Left colon (tissue), 2 donors: ENCODE measurements at places on chromosomes 3 and 15. TPM values are rescaled to one million over a fixed set of nuclear protein-coding genes. Genes with fewer than 3 reads are reported as not detected.
A peak's percentile ranks its signal among the peaks of the same experiment; 100 is the strongest.

- no peak for DNase-seq
Observed at GRCh38 chr3:161552984-161553560, 56.5 kb downstream of the OTOL1 start.

PIGB gene
- 15.9 TPM for total RNA-seq

DNA sequence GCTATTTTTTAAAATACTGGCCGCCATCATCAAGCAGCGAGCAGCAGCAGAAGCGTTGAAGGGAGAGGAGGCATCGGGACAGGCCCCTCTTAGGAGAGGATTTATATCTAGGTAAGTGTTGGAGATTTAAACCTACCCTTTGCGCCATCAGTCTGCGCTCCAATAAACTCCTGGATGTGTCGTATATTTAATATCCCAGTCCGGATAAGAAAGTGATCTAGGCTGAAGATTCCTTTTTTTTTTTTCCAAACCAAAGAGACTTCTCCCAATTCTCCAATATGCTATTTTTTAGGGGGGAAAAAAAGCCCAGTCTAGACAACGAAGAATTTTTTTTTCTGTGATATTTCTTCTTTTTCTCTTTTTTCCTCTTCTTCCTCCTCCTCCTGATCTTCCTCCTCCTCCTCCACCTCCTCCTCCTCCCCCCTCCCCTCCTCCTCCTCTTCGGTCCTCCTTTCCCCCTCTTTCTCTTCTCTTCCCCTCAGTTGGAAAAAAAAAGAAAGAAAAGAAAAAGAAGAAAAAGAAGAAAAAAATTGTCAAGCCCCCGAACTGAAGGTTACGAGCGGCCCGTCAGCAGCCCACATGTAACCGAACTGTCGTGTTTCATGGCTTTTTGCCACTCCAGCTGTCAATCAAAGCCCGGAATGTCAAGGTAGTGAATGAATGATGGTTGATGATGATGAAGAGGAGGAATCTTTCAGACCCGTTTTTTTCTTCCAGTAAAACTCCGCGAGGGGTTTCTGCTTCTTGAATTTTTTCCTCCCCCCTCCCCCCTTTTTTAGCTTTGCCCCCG is 835 bp downstream of the MEIS2 start:
- no peak for DNase-seq

CHRNB4 gene
- total RNA-seq, result not detected

DNA sequence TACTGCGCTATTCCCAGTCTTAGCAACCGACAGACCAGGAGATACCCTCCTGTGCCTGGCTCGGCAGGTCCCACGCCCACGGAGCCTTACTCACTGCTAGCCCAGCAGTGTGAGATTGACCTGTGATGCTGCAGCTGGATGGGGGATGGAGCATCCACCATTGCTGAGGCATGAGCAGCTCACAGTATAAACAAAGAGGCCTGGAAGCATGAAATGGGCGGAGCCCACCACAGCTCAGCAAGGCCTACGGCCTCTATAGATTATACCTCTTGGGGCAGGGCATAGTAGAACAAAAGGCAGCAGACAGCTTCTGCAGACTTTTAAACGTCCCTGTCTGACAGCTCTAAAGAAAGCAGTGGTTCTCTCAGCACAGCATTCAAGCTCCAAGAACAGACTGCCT is 160.3 kb downstream of the ANXA2 start:
- no peak for DNase-seq

DPH3 gene
- total RNA-seq, result 22.7 TPM

DNA sequence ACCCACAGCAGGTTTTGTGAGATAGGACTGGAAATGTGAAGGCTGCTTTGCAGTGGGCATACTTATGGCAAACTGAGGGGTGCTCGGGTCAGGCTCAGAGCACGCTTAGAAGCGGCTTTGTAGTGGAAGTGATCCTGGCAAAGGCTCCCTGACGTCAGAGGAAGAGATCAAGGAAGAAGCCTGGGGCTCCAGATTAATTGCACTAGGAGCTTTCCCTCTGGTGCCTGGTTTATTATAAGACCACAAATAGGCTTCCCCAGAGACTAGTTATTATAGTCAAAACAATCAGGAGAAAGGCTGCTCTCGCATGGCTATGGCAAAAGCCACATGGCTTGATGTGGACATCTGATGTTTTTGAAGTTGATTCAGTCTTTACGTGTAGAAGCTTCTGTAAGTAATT is 515.1 kb downstream of the GABRG3 start:
- DNase-seq, result no peak

- no peak for DNase-seq
Observed at GRCh38 chr3:26505399-26505798, 117.2 kb upstream of the LRRC3B start.

DNA sequence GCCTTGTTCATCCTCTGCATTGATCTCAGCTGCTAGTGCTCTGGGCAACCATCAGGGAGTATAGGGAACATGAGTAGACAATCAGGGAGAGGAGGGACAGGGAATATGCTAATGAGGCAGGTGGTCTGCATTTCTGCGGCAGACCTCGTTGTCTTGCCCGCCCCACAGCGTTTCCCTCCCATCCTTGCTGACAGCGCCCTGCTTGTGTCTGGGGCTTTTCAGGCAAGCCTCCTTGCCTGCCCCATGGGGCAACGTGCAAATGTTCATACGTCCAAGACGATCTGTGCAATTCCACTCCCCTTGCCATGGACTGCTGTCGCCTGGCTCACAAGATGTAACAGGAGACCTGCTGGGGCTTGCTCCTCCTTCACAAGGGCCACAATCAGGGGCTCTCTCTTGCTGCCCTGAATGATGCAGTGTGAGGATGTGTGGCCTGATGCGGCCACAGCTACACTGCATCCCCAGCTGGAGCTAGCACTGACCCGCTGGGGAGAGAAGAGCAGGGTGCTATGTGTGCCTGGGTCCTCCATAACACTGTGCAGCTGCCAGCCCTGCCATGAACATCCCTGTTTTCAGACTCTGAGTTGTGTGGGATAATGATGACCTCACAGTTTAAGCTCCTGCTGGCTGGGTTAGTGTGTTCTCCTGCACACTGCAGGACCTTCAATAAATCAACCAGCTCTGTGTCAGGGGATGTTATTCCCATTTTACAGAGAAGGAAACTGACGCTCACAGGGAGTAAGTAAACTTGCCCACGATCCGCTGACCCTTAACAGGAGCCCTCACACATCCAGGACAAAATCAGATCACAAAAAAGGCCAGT is 211.3 kb downstream of the KLF13 start:
- DNase-seq, result no peak

SMAD6 gene
- total RNA-seq, result 11.2 TPM

DNA sequence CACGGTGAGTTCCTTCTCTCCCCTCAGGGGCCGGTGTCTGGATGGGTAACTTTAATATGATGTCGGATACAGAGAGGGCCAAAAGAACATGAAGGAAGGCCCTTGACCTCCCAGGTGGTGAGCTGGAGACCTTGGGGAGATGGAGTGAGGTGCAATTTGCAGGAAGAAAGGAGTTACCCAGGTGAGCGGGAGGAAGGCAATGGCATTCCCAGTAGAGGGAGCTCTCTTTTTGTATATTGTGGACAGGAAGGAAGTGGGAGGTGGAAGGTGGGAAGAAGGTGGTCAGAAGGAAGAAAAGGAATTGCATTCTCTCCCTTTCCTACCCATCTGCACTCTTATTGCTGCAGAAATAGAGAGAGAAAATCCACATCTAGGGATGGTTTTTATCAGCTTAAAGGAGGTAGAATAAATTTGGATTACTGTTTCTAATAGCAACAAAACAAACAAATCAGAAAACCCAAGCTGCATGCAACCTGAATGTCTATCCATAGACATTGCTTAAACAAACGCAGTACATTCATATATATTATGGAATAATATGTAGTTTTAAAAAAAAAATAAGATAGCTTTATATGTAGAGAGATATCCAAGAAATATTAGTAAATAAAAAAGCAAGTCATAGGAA is 169.0 kb upstream of the TSC22D2 start:
- peak; percentile 25 for DNase-seq

DNA sequence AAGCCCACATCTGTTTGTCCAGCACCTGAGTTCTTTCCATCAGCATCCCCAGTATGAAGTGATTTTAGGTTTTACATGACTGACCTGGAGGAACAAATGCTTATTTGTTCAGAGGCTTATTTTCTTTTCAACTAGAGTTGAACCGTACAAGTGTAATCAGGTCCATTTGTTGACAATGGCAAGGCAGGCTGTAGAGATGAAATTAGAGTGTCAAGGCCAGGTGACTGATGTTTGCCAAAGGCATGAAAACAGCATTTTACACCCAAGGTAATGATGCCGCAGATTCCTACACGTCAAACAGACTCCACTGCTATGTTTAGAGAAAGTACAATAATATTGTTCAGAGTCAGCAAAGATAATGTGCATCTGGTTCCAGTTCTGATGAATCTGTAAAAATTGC is 96.5 kb downstream of the KCNAB1 start:
- DNase-seq, result no peak

DNA sequence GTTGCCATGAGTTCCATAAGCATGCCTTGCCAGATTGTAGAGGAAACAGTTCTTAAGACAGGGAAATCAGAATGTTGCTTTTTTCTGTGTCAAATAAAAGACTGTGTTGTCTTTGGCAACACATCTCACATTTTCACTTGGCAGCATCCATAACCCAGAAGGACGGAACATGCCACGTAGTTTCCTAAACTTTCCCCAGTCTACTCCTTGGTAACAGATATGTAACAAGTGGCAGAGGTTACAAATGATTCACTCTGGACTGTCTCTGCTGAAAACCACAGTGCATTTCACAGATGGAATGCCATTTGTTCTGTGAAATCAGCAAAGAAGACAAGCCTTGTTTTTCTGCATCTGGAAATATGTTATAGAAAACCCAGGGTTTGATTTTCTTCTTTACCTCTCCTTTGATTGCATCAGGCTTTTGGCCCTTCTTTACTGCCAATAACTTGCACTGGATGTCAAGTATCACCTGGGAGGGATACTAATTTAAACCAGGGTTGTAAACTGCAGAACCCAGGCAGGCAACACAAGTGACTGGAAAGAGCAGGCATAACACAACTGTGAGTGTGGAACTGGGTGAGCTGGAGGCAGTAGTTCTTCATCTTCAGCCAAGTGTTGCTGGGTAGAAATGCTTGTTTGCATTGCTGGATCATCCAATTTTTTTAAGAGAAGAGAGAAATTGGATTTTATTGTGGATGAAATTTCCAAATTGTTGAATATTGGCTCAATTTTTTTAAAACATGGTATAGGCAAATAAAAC is 124.4 kb upstream of the FOXB1 start:
- no peak for DNase-seq

GRCh38 chr15:78840661-78841375 is 29.6 kb upstream of the ADAMTS7 start:
- no peak for DNase-seq

GRCh38 chr3:5001135-5001534 is 21.9 kb downstream of the BHLHE40 start:
- no peak for DNase-seq

DNA sequence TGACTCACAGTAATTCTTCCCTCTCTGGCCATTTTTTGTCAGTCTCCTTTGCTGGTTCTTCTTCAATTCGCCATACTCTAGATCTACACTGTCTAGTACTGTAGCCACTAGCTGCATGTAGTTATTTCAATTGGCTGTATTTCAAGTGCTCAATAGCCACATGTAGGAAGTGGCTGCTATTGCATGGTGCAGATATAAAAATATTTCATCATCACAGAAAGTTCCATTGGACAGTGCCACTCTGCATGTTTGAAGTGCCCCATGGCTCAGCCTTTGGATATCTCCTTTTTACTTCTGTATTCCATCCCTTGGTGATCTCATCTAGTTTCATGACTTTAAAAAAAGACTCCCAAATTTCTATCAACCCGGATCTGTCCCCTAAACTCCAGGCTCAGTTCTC is 22.1 kb downstream of the PPP2R3A start:
- no peak for DNase-seq

- DNase-seq, result no peak
Observed at GRCh38 chr3:150497956-150498355, 48.3 kb downstream of the SERP1 start.

DNA sequence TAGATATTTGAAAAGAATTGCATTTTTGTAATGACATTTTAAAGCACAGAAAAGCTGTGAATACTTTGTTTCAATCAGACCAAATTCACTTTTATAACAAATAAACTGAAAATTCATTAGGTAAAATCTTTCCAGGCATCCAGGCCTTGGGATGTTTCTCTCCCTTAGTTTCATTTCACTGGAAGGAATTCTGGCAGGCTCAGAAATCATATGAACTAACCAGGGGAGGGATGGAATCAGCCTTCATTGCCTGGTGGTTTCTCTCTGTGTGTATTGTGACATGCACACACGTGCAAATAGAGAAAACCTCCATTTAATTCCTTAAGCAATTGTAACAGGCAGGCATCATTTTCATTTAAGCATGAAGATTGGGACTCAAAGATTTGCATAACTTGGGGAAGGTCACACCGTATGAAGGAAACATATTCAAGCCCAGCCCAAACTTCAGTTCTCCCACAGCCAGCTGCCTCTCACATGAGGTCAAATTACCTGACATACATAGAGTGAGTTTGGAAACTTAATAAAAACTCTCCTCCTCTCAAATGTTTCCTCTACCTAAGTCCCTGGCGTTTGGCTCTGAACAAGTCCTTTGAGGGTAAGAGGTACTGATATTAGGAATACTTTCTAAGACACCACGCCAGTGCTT is 376.1 kb upstream of the MCTP2 start:
- DNase-seq, result no peak

GRCh38 chr3:155934230-155934629 is 63.8 kb downstream of the GMPS start:
- no peak for DNase-seq

GRCh38 chr3:123620343-123620742 is 35.5 kb upstream of the HACD2 start:
- peak; percentile 16 for DNase-seq

DNA sequence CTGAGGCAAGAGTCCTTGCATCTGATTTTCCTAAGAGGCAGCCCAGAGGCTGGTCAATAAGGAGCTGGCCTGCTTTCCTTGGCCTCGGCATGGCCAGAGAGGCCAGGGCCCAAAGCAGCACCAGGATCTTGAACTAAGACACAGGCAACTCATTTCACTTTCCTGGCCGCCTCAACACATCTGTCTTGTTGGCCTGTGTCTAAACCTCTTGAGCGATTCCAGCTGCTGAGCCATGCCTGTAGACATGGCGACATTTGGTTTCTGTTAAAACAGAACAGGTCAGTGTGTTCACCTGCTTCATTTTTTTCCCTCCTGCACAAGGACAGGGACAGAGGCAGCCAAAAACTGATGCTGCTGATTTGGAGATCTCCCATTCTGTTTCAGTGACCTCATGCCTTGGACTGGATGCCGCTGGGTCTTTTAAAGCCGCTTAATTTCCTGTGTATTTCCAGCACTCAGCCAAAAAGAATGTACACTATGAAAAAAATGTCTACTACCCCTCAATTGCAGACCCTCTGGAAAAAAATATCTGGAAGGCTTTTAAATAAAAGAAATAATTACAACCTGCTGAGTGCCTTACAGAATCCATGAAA is 266.6 kb upstream of the ICE2 start:
- peak; percentile 36 for DNase-seq
